ENCODE measurements at places on chromosomes 3 and 15.

- no peak for DNase-seq
These were observed 30.6 kb downstream of the CHDH start for GRCh38 chr3:53815651-53816050.

DNA sequence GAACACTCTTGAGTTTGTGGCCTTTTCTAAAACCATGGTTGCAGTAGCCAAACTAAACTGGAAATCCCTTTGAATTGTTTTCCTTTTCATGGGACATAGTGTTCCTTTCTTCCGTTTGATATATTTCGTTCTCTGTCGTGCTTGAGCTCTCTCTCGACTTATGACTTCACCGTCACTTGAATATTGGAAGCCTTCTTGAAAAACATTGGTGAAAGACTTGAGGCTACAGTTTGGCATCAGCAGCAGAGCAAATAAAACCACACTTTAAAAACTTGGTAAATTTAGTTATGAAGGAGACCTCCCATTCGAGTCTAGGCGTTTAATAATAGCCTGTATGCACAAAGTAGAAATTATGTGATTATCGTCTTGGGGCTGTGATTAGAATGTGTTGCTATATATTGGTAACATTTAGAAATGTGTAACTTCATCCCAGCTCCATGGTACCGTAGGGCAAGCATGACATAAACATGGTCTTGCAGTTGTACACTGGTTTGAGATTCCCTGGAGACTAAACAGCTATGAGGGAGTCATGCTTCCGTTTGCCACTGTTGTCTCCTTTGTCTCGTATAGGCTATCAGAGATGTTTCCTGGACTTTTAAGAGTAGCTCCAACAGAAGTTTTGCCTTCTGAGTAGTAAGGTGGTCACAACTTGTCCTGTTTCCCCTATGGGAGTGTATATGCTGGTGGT lies 122.3 kb downstream of the PTPRG start:
- no peak for DNase-seq

DNA sequence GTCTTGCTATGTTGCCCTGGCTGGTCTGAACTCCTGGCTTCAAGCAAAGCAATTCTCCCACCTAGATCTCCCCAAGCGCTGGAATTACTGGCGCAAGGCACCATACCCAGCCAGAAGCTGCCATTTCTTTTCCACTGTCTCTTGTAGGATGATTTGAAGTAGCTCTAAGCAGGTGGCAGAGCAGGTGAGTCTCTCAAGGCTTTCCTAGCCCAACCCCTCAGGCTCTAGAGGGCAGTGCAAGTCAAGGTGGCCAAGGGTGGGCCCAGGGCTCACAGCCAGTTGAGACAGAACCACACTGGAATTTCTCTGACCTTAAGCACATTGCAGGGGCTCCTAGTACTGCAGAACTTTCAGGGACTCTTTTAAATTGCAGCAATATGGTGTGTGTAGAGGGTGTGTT lies 15.6 kb upstream of the DAG1 start:
- DNase-seq: no peak

DNA sequence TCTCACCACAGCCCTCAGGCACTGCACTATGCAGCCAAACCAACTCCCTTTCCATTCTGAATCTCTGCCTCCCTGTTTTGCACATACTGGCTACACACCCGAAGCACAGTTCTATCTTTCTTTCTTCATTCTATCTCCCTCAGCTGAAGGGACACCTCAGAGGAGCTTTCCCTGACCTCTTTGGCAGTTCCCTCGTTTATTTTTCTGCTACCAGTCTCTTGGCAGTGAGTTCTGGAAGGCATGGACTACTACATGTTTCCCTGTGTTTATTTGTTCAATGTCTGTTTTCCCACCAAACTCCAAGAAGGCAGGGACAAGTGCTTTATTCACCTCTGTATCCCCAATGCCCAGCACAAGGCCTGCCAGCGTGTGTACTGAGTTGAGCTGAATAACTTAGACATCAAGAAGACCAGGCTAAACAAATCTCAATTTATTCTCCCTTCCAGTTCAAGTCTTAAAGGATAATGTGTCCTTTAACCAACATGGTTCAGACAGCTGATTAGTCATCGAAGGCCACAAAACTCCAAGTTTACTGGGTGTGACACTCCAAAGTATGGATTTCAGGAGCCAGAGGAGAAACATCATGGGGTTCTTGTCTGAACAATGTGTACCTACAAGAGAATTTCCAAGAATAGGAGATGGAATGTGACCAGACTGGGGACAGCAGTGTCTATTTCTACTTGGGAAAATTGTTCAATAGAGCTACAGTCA lies 260.1 kb upstream of the CTNNB1 start:
- no peak for DNase-seq

DNA sequence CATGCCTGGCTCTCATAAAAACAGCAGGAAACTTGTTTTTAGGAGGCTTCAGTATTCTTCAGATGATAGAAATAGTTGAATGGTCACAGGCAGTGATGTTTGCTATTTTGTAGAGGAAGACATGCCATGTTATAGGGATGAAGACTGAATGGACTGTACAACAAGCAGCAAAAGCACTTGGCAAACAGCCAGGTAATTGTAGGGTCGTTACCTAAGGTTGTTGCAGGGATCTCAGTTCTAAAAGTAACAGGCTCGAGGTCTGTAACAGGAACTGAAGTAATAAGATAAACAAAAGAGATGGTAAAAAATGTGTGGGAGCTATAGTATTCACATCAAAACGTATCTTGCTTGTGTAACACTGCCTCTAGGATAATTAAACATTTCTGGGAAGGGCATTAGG lies 116.3 kb downstream of the TFG start:
- DNase-seq: no peak

DNA sequence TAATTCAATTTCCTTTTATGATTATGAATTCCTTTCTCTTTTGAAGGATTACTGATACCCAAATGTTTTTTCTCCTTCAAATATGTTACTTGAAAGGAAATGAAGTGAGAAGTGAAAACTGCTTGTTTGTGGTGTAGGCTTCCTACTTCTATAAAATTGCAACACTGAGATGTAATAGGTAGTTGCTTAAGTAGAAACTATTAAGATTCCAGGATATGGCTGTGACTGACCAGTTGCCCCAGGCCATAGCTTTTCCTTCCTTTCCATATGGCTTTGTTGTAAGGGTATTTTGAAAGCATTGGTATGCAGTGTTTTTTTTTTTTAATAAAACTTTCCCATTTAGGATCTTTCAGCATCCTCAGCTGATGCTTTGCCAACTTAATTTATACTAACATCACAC lies 28.5 kb downstream of the DNAJC13 start:
- DNase-seq: no peak

DNA sequence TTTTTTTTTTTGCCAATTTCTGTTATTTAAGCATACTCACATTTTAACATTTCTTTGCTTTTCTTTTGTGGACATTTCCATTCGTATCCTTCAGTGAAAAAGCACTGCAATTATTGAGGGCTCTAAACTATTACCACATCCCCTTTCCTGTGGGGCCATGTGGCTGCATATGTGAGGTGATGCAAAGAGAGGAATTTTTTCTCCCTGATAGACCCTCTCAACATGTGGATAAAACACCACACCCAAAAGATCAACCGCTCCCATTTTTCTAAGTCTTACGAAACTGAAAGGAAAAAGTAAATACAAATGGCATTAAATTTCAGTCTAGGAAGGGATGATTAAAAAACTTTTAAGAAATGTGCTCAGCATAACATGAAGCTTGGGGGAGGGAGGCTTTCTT lies 68.8 kb downstream of the DNAJC13 start:
- DNase-seq: no peak

- no peak for DNase-seq
These were observed 559.8 kb upstream of the CBLB start for GRCh38 chr3:106428565-106428994.

GRCh38 chr3:125395091-125395490 lies 20.0 kb upstream of the ZNF148 start:
- no peak for DNase-seq

- no peak for DNase-seq
These were observed 1.7 kb downstream of the PAK2 start for GRCh38 chr3:196741249-196741889.

DNA sequence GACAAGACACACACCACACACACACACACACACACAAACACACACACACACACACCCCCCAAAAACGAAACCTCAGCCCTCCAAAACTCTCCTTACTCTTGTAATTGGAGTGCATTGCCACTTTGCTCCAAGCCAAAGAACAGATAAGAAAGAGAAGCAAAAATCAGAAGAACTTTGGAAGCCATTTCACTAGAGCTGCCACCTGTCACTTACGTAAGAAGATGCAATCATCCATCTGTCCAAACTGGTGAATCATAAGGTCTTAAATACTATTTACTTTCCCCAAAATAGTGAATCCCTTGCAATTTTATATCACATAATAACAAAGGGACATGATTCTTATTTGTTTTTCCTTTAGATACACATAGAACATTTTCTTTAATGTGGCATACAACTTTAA lies 285.4 kb downstream of the ZBTB20 start:
- DNase-seq: no peak

GRCh38 chr3:29525254-29525881 lies 244.5 kb downstream of the RBMS3 start:
- DNase-seq: no peak

GRCh38 chr15:42691770-42692169 lies 45.2 kb downstream of the CDAN1 start:
- no peak for DNase-seq

DNA sequence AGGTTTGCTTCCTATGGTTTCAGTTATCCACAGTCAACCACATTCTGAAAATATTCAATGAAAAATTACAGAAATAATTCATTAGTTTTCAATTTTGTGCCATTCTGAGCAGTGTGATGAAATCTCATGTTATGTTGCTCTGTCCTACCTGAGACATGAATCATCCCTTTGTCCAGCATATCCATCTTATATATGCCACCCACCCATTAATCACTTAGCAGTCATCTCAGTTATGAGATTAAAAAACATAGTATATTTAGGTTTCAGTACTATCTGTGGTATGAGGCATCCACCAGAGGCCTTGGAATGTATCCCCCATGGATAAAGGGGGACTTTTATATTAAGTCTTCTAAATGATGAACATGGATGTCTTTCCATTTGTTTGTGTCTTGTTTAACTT lies 64.7 kb upstream of the PROK2 start:
- no peak for DNase-seq

DNA sequence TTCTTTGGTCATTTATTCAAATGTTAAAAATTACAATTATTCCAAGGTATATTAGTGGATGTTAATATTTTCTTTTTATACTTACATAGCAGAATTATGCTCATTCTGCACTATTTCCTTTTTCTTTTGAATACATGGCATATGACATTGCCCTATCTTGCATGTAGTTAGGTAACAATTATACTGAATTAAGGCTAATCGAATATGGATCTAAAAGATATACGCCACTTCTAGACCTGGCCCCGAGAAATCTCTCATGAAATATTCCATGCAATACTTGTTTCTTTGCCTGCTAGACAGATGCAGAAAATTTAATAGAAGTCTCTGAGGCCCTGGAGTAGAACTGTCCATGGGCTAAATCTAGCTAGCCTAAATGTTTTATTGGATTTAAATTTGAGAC lies 493.4 kb downstream of the OTOL1 start:
- no peak for DNase-seq

- no peak for DNase-seq
These were observed 17.6 kb downstream of the MUC13 start for GRCh38 chr3:124916837-124917409.

- no peak for DNase-seq
These were observed 24.9 kb downstream of the KNL1 start for GRCh38 chr15:40618906-40619305.

DNA sequence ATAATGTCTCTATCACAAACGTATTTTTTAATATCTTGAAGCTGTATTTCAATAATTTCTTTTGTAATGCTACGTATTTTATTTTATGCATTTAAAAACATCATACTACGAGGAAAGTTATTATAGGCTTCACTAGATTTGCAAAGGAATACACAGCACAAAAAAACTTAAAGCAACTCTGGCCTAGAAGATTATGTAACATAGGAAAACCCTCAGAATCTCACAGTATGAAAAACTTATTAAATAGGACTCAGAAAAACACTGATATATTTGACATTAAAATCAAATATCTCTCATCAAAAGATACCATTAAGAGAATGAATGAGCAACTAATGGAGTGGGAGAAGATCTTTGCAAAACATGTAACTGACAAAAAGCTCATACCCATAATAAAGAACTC lies 63.7 kb downstream of the DMXL2 start:
- no peak for DNase-seq

- no peak for DNase-seq
These were observed 63.2 kb upstream of the NEDD4 start for GRCh38 chr15:56056626-56057025.

DNA sequence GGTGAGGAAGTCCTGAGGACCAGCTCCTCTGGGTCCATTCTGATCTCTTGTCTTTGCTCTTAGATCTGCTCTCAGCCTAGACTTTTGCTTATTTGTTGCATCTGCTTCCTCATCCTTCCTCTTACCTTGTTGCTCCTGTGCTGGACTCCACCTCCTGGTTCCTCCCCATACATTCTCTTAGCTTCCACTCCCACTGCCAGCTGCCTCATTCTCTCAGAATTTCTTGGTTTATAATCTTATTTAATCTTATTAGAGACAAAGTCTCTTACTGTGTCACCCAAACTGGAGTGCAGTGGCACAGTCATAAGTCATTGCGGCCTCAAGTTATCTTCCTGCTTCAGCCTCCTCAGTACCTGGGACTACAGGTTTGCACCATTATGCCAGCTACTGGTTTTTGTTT lies 68.2 kb upstream of the PSMD6 start:
- DNase-seq: no peak

GRCh38 chr3:184784731-184785500 lies 27.1 kb upstream of the VPS8 start:
- DNase-seq: no peak

GRCh38 chr15:65354835-65355172 lies 23.0 kb downstream of the IGDCC3 start:
- DNase-seq: no peak

GRCh38 chr3:27796365-27796875 lies 74.3 kb upstream of the EOMES start:
- no peak for DNase-seq

DNA sequence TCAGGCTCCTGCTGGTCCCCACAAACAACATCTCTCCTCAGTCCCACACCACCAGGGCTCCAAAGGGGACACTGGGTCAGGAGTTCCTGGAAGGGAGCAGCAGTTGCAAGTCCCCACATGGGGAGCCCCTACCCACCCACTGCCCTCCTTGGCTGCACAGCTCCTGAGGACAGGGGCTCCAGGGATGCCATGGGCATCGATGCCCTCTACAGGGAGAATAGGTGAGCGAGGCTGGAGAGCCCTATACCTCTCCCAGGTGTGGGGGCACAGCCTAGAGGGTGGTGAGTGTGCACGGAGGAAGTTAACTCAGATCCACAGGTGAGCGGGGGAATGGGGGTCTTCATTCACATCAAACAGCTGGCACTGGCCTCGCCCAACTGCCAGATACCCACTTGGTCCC lies 141.2 kb upstream of the LINGO1 start:
- DNase-seq: no peak

- peak; percentile 19 for DNase-seq
These were observed 751.7 kb upstream of the GOLIM4 start for GRCh38 chr3:168847291-168847883.
